ENCODE measurements at places on chromosomes 16 and 17. TPM values are rescaled to one million over a fixed set of nuclear protein-coding genes. Genes with fewer than 3 reads are reported as not detected.

The NDEL1 gene
- total RNA-seq, result 34.1 TPM

The TEX19 gene
- total RNA-seq, result 0.23 TPM

The PYY gene
- not detected for total RNA-seq

The MAP2K4 gene
- 51.8 TPM for total RNA-seq

The HOXB1 gene
- 2.7 TPM for total RNA-seq

The NUPR1 gene
- not detected for total RNA-seq

The TM4SF5 gene
- not detected for total RNA-seq

The IKZF3 gene
- not detected for total RNA-seq

The CNTNAP1 gene
- 19.4 TPM for total RNA-seq

The MPO gene
- total RNA-seq, result not detected

The USP10 gene
- total RNA-seq, result 149 TPM

The TMEM238L gene
- total RNA-seq, result not detected

The CHD9 gene
- total RNA-seq, result 76.6 TPM

The DNAJA3 gene
- total RNA-seq, result 55.2 TPM

The RHBDF1 gene
- total RNA-seq, result 46.5 TPM

The TPSG1 gene
- total RNA-seq, result not detected

The GH1 gene
- total RNA-seq, result not detected

The COX10 gene
- total RNA-seq, result 19.3 TPM

The KRT40 gene
- not detected for total RNA-seq

The CMTM4 gene
- 32.5 TPM for total RNA-seq

The EFNB3 gene
- total RNA-seq, result 25.3 TPM

The CFAP52 gene
- total RNA-seq, result not detected

The SKA2 gene
- 128 TPM for total RNA-seq

The SOX9 gene
- 36.9 TPM for total RNA-seq

The FBXW10 gene
- 0.20 TPM for total RNA-seq

The HSPB9 gene
- 0.40 TPM for total RNA-seq

The KRTAP3-2 gene
- total RNA-seq, result not detected

The UNC13D gene
- total RNA-seq, result 1.1 TPM

The FOXN1 gene
- not detected for total RNA-seq

The ZNF267 gene
- total RNA-seq, result 13.6 TPM

The ABCA8 gene
- 13.3 TPM for total RNA-seq

The NTN1 gene
- total RNA-seq, result 10.1 TPM

The C17orf100 gene
- total RNA-seq, result 3.2 TPM

The KCTD11 gene
- 7.9 TPM for total RNA-seq
